ENCODE measurements at places on chromosomes 11 and 22.
A peak's percentile ranks its signal among the peaks of the same experiment; 100 is the strongest.

GRCh38 chr11:32343325-32344008 lies 91.9 kb downstream of the WT1 start:
- DNase-seq = no peak

DNA sequence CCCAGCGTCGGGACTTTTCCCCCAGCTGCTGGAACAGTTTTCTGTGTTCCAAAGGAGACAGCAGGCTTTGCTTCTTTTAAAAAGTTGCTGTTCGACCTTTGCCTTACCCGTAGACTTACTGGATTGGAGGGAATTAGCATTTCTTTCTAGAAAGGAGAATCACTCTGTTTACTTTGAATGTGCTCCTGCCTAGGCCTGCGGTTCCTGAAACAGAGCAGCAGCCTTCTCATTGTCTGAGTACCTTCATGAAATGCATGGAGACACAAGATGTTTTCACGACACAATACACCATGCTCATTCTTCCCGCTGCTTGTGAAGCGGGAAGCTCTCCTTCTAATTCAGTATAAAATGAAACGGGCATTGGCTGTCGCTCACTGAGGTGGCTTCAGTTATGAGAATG lies 196.2 kb downstream of the TBC1D22A start:
- no peak for DNase-seq

DNA sequence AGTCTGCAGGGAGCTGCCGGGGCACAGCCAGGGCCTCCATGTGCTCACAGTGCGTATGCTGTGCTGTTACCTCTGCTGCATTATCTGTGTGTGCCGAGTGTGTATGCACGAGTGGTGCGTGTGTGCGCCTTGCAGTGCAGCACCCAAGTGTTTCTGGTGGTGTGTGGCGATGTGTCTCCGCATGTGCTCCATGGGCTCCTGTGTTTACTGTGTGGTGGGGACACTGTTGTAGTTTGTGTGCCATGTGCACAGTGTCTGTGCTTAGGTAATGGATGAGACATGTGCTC lies 31.4 kb downstream of the KCNC1 start:
- no peak for DNase-seq

DNA sequence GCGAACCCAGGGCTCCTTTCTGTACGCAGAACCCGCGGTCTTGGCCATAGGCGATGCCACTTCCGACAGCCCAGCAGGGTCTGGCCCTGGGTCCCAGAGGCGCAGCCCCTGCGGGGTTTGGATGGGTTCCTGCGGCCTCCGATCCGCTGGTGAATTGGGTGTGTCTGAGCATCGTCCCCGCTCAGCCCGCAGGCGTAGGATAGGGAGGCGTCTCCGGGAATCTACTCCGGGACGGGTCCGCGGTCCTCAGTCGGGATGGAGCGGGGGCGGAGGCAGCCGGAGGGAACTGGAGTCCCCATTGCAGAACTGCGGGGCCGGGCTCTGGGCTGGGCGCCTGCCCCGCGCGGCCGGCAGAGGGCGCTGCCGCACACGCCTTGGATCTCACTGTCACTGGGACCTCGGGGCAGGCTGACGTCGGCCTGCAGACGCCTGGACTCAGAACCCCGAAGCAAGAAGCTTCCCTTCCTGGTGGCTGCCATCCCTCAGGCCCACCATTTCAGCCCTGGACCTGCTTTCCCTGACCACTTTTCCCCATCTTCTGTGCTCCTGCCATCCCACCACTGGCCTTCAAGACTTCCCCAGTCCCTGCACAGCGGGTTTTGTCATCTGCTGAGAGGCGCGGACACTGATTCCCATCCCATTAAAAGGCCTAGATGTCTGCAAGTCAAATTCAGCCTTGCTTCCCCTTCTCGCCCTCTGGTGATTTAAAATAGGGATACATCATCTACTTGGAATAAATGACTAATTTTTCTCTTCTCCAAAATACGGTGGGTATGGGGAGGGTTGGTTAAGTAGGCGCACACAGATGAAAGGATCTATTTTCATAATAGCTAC lies 38.3 kb upstream of the CREB3L1 start:
- DNase-seq = peak; percentile 91

DNA sequence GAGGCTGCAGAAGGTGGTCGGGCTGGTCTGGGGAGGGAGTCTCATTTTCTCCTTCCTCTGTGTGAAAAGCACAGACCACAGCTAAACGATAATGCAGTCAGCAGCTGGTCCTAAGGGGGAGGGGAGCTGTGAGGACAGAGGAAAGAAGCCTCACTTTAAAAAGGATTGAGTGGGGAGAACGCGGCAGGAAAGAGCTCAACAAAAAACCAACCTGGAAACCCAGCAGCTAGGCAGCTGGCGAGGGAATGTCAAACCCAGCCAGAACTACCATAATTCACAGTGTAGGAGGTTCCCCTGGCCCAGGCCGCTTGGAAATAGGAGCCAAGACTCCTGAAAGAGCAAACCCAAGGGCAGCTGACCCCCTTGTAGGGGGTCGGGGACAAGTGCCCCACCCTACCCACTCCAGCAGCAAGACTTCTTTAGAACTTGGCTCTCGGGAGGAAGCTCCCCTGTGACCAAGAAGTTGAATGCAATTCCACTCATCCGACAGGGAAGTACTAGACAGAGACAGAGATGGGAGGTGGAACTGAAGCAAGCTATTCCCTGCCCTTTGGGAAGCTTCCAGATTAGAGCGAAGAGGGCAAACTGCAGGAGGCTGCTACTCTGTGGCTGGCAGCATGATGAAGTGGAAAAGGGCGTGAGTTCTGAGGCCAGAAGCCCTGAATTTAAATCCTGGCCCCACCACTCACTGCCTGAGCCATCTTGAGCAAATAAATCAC lies 16.5 kb upstream of the DGKZ start:
- no peak for DNase-seq

- DNase-seq = no peak
Measured at GRCh38 chr22:26744892-26745808, 87.8 kb downstream of the MIAT start.

GRCh38 chr11:65310736-65311135 lies 3.9 kb upstream of the CDC42EP2 start:
- no peak for DNase-seq

GRCh38 chr11:66287889-66288670 lies 863 bp downstream of the YIF1A start:
- DNase-seq = peak; percentile 85

DNA sequence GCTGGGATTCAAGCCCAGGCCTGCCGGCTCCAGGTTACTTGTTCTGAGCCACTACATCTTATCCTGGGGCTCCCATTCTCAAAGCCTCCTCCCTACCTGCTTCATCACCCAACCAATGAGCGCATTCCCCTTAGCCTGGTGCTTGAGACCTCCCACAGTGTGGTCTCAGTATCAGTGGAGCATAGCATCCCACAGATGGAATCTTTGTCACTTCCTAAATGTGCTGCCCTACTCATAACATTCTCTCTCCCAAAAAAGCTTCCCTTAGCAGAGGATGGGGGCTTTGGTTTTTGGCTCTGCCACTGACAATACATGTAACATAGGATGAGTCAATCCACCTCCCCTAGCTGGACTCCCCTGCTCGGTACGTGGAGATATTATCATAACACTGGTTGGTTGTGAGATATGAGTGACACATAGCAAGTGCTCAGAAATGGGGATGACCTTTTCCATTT lies 28.8 kb downstream of the TEAD1 start:
- DNase-seq = no peak

DNA sequence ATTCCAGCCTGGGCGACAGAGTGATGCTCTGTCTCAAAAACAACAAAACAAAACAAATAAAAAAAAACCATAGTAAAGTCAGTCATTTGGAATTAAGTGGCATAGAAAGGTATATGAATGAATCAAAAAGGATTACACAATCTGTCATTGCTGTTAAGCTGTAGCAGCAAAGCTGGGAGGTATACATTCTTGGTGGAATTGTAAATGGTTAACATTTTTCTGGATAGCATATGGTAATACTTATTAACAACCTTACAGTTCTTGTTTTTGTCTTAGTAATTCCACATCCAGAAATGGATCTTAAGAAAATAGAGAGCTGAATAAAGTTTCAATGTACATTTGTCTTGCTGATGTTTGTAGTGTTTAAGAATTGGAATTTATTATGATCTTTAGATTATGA lies 30.0 kb downstream of the DDX10 start:
- no peak for DNase-seq

GRCh38 chr11:71251761-71252268 lies 562 bp downstream of the SHANK2 start:
- peak; percentile 95 for DNase-seq

DNA sequence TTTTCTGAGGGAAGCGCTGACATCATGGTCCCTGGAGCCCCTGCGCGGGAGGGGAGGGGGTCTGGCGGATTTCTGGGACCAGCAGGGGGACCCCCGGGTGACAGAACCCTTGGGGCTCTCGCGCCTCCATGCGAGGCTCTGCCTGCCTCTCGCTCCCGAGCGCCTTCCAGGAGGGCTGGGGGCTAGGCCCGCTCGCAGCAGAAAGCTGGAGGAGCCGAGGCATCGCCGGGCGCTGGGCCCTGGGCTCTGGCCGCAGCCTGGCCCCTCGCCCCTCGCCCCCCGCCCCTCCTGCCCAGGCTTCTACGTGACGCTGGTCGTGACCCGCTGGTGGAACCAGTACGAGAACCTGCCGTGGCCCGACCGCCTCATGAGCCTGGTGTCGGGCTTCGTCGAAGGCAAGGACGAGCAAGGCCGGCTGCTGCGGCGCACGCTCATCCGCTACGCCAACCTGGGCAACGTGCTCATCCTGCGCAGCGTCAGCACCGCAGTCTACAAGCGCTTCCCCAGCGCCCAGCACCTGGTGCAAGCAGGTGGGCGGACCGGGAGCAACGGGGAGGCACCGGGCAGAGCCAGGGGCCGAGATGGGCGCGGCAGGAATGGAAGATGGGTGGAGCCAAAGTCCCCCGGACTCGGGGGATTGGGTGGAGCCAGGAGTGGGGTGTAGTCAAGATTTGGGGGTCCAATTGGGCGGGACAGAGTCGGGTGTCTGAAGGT lies 5.4 kb downstream of the BEST1 start:
- no peak for DNase-seq

DNA sequence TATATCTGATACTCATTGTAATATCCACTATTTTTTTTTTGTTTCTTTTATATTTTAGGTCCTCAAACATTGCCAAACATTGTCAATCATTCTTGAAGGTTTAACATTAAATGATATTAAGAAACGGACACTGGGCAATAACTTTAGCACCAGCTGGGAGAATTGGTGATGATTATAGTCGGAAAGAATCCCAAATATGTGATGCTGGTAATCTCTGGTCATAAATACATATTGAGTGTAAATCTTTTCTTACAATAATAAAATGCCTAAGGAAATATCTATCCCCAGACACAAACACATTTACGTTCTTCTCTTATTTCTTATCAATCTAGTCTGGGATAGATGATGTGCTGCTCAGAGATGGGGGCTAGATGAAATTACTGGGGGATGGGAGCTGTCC lies 25.2 kb downstream of the OR51E2 start:
- no peak for DNase-seq

GRCh38 chr11:17641792-17642350 lies 77.5 kb upstream of the MYOD1 start:
- no peak for DNase-seq

DNA sequence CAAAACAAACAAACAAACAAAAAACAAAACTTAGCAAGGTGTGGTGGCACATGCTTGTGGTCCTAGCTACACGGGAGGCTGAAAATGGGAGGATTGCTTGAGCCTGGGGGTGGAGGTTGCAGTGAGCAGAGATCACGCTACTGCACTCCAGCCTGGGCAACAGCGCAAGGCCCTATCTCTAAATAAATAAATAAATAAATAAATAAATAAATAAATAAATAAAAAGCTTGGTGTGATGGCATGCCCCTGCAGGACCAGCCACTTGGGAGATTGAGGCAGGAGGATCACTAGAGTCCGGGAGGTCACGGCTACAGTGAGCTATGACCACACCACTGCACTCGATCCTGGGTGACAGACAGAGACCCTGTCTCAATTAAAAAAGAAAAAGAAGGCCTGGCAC lies 9.0 kb upstream of the STARD10 start:
- DNase-seq = no peak

DNA sequence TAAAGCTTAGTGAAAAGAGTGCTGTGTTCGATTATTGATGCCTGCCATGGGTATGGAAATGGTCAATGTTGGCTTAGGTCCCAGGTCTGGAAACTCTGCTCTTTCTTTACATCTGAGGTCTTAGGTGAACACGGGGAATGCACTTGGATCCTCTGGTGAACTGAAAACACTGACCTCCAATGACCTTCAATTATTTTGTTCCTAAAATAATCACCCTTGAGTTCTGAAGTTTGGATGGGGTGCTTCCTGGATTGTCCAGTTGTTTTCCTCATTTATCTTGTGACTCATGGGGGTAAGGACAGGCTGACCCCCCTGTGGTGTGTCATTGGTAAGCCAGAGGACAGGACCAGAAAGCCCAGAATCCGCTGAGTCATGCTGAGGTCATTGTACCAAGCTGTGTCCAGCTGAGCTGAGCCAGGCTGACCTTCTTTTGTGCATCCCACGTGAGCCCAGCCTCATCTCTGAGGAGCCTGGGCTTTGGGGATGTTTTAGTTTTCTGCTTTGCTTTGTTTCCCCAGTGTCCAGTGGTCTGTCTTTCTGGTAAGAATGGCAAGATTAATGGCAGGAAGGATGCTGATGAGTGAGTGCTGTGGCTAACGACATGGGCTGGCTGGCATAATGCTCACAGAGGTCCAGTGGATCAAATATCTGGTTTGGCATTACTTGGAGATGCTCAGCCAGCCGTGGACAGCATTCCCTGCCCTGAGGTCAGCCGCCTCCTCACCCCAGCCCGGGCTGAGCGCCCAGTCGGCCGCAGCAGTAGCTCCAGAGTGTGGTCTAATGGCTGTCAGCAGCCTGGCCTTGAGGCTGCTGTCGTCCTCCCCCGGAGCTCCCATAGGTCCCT lies 35.6 kb downstream of the AMPD3 start:
- no peak for DNase-seq

DNA sequence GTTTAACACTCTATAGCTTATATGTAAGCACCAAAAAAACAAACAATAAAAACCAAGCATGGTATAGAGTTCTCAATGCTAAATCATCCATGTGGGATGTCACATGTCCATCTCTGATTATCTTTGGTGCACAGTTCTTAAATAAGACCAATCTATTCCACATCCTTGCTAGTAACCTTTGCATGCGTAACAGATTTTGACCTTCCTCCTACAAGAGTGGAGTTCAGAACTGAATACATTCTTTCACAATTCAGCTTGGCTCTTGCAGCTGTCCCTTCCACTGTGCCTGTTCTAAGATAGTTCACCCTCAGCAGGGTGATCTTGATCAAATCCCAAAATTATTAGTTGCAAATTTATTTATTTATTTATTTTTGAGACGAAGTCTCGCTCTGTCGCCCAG lies 21.1 kb downstream of the PRR14L start:
- DNase-seq = no peak

DNA sequence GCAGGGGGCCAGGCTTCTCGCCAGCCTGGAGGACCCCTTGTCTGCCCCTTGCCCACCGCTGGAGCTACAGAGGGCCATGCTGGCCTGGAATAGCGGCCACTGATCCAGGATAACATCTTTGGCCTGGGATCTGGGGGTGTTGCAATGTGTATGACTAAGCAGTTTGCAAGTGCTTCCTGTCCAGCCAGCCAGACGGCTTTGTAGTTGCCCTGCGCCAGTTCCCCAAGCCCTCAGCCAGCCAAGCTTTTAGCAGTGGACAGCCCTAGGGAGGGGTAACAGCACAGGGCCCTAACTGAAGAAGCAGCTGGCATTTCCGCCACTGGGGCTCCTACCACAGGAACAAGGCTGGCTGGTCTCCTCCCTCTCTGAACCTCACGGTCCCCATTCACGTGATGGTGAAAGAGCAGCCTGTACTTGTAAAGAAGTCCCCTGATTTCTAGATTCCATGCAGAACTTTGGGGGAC lies 32.1 kb downstream of the UQCR10 start:
- peak; percentile 51 for DNase-seq
